Stimulated activated CD8-positive, alpha-beta memory T cell treated with anti-CD3 and anti-CD28 coated beads, Interleukin-4, amount 100 ng/mL, for 1 hour (primary cell): ENCODE measurements at places on chromosomes 4 and X.

- peak; percentile 24 for DNase-seq
Observed at GRCh38 chrX:46408553-46409407, 136.4 kb downstream of the ZNF674 start.

DNA sequence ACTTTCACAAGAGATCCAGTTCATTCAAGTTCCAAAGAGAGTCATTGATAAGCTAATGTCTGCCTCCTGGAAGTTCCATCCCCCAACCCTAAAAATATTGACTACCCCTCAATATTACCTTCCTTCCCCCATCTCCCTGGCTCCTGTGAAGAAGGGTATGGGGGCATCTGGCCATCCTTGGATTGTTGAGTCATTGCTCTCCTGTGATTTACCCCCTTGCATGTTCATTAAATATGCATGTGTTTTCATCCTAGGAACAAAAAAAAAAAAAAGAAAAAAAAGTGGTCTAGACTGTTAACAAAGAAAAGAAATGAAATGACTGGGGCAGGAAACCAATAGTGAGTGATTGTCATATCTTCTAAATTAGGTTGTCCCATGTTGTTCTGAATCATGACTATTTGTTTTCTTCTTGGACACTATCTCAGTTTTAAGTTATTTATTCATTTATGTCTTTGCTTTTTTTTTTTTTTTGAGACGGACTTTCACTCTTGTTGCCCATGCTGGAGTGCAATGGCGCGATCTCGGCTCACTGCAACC, 51.9 kb upstream of the HUWE1 start:
- DNase-seq, result no peak

- no peak for DNase-seq
Observed at GRCh38 chr4:173269280-173269679, 64.9 kb downstream of the HMGB2 start.

- no peak for DNase-seq
Observed at GRCh38 chrX:55486736-55487135, 2.9 kb downstream of the USP51 start.

DNA sequence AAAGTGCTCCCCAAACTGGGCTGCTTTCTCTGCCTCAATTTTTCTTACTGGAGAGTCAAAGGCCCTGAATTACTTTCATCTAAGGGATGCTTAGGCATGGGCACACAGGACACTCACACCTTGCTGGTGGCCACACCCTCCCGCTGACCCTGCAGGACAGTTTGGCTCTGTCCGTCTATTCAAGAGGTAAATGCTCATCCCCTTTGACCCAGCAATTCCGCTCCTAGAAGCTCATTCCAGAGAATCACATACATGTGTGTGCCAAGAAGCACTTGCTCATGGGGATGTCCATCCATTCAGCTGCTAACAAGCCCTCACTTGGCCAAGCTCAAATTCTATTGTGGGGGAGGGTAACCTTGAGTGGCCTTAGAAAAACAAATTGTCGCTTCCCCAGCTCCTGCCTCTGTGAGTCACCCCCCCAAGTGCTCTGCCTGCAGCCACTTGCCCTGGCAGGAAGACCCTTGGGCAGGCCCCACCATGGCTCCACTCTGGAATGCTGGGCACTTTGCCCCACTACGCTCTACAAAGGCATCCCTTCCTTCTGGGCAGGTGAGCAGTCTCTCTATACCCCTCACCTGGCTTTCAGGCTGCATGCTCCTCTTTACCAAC, 54.5 kb downstream of the HTRA3 start:
- no peak for DNase-seq

GRCh38 chr4:94068753-94069719, 138.6 kb upstream of the SMARCAD1 start:
- DNase-seq, result no peak

- no peak for DNase-seq
Observed at GRCh38 chr4:107153228-107153627, 117.1 kb upstream of the DKK2 start.

DNA sequence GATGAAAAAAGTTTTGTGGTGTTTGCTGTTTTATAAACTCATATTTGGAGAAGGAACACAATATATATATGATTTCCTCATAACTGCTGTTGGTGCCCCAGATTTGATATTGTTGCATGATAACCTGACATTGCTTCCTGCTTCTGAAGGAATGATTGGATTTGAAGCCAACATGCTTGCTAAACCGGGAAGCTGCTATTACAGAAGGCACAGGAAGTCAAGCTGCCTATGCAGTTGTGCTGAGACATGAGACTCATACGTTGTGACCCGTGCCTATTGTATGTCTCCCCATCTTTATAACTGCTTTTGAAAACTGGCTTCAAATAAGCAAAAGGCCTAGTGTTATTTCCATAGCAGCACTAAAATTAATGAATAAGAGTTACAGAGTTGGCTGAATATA, 32.9 kb downstream of the GAB1 start:
- DNase-seq, result no peak

- no peak for DNase-seq
Observed at GRCh38 chr4:106503116-106504050, 134.8 kb upstream of the GIMD1 start.

DNA sequence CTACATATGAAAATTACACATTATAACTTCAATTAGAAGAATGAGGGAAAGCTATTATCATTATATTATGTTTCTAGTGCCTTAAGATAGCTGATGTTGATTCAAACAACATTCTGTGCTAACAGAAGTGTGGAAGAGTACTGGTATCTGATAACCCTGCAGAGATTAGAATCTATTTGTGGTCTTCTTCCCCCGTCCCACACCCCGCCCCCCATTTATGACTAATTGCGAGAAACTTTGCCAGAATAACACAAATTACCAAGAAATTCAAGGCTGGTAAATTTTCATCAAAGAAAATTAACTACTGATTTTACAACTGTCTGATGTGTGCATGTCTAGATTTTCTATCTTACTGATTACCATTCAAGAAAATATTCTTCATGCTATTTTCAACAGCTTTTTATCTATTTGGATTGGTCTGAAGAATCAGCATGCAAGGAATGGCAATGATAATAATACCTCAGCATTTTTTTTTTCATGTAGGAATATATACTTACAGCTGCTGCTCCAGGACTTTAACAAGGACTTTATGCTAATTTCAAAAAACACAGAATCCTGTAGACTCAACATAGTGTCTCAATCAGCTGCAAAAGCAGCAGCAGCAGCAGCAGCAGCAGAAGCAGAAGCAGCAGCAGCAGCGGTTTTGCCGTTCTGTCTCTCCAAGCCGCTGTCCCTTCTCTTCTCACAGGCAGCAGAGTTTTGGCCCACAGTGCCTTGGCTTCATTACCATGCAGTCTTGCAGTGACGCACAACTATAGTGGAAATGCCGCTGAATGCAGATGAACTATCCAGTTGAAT, 126.7 kb downstream of the FRYL start:
- peak; percentile 11 for DNase-seq

DNA sequence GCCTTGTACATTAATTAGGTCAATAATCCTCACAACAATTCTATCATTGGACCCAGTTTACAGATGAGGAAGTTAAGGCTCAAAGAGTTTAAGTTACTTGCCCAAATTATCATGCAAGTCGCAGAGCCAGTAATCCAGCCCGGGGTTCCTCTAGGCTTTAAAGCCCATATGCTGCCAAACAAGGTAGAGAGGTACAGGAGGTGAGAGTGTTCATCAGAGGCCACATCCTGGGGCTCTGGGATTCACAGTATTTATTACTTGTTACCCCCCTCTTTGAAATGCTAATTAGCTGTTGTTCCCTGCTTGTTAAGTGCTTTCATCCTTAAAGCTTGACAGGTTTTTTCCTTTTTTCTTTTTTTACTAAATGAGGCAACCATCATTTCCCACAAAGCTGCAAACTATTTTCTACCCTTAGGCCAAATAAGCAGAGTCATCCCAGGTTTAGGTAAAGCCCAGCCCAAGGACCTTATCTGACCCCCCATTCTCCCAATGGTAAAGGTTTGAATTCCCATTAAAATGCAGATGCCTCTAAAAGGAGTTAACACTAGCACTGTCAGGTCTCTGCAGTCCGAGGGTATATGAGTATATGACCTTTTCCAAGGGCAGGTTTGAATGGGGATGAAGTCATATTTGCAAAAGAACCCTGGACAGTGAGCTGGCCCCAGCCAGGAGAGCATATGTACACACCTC, 150.3 kb downstream of the SOX3 start:
- DNase-seq, result no peak

DNA sequence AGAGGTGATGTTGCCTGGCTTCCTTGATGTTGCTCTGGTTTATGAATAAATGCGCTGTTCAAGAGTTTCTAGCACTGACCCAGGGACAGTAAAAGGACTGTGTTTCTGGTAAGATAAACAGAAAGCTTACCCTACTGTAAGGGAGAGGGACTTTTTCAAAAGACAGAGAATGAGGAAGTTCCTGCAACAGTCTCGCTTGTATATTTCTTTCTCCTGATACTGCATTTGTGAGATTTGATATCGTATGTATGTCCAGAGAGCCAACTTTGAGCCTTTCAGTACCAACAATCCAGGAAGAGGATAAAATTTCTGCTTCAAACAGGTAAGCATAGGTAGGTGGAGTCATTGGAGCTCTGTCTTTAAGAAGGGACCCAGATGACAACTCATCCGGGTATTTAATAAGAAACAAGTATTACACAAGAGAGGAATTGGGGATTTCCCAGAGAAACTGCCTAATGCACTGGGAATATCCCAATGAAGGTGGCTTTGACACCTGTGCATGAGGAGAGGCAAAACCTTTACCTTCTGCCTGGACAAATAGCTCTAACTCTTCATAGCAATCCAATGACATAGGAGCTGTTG, 773 bp downstream of the DAPP1 start:
- no peak for DNase-seq

- no peak for DNase-seq
Observed at GRCh38 chr4:115233600-115233999, 120.2 kb upstream of the NDST4 start.

DNA sequence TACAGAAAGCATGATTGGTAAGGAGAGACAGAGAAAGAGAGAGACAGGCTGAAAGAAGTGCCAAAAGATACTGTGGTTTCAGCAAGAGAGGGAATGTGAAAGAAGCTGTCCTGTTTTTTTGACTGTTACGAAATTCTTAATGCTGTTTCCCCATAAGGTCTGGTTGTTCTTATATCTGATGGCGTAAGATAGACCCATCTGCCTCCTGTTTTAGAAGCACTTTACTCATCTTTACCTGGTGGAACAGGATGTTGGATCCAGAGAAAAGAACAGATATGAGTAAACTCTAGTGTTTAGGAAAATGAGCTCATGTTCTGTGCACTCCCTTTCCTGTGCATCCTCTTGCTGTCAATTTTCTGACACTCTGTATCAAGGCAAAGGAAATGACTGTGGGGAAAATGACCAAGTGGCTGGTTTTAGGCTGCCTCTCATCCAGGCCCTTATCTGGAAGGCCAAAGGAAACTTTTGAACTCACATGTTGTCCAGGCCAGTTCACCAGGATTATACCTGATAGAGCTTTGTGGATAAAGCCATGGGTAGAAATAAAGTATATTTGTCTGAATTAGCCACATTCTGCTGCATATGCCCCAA, 311.7 kb upstream of the HTR2C start:
- no peak for DNase-seq

DNA sequence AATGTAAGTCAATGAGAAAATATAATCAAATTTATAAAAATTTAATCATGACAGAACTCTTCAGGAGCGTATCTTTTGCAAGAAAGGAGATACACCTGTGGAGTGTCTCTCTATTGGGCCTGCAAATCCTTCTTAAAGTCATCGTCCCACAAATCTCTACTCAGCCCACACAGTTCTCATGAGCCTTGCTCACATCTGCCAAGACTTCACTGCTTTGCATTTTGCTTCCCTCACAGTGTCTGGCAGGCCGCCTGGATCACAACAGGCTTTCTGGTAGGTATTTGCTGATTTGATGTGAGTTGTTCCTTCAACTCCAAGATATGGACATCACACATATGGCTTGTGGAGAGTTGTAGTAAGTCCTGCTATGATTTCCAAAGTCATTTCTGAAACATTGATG, 183.1 kb upstream of the ARX start:
- DNase-seq, result no peak

GRCh38 chr4:186932196-186932595, 208.5 kb upstream of the FAT1 start:
- no peak for DNase-seq

DNA sequence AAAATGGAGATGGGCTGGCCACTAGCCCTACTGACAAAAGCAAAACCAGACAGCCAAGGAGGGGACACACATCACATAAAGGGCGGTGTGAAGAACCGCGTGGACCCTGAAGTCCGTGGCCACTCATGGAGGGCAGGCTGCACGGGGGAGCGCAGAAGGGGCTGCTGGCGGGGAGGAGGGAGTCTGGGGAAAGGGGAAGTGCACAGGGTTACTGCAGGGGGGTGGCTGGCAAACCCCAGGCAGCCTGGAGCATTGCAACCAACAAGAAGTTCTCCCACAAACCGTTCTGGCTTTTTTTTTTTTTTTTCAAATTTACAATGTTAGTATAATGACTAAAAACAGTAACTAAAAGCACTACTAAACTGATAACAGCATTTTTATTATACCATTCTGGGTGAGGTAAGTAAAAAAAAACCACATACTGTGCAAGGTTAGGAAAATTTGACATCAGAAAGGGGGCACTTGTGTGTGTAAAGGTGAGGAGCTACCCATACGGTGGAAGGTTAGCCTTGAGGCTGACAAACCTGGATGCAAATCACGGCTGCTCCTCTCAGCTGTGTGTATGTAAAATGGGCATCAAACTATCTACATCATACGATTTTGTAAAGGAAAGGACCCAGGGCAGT, 87.1 kb downstream of the TSPAN5 start:
- no peak for DNase-seq

- no peak for DNase-seq
Observed at GRCh38 chrX:40268188-40268520, 170.4 kb upstream of the BCOR start.

- DNase-seq, result no peak
Observed at GRCh38 chr4:95956094-95956493, 116.2 kb downstream of the PDHA2 start.

GRCh38 chrX:84044051-84044450, 143.9 kb downstream of the RPS6KA6 start:
- DNase-seq, result no peak

- no peak for DNase-seq
Observed at GRCh38 chrX:155880586-155881157, 473 bp upstream of the VAMP7 start.

DNA sequence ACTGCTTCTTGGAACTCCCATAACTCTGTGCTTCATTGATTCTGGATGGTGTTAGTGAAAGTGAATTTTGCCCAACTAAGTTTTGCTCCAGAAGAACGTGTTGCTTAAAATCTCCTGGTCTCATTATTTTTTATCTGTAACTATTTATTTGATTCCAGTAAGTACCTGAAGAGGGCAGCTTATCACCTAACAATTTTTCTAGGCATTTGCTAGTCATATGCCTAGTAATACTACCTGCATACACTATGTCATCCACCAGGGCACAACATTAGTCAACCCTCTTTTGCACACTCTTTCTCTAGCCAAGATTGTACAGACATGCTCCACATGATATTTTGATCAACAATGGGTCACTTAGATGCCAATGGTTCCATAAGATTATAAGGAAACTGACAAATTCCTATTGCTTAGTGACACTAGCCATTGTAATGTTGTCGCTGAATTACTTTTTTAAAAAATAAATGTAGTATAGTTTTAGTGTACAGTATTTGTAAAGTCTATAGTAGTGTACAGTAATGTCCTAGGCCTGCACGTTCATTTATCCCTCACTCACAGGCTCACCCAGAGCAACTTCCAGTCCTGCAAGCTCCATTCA, 499.9 kb upstream of the AADAT start:
- DNase-seq, result no peak

GRCh38 chr4:135741583-135741982, 1540.0 kb upstream of the PABPC4L start:
- no peak for DNase-seq

GRCh38 chr4:7537853-7538400, 103.2 kb upstream of the PSAPL1 start:
- no peak for DNase-seq
